ENCODE measurements at places on chromosomes 2 and 18.

DNA sequence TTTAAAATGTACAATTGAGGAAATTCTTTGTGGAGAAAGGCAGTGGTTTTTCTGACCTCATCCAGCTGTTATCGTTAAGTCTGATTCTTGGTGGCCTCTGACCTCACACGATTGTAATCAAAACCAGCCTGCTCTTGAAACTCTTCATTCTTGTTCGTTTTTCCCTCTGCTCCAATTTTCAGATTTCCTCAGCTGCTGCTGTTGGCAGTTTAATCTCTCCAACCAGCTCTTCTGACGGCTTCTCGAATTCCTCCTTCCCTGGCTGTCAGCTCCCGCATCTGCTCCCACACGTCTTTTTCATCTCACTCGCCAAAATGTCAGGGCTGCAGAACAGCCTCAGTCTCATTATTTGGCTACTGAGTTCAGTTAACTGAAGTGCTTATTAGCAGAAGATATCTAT lies 136.1 kb downstream of the DCDC2C start:
- no peaks in the 10 kb centered on the region for H3K4me1 ChIP-seq
- H3K27me3 ChIP-seq, result peaks cover 3% of the 10 kb centered on the region
- DNase-seq, result no peak
- no peak overlapping the region for H3K27ac ChIP-seq
- H3K4me3 ChIP-seq, result no peak overlapping the region

GRCh38 chr2:11416186-11416585 lies 49.8 kb downstream of the E2F6 start:
- no peak for DNase-seq
- H3K27me3 ChIP-seq, result peaks cover 5% of the 10 kb centered on the region
- no peak overlapping the region for H3K27ac ChIP-seq

DNA sequence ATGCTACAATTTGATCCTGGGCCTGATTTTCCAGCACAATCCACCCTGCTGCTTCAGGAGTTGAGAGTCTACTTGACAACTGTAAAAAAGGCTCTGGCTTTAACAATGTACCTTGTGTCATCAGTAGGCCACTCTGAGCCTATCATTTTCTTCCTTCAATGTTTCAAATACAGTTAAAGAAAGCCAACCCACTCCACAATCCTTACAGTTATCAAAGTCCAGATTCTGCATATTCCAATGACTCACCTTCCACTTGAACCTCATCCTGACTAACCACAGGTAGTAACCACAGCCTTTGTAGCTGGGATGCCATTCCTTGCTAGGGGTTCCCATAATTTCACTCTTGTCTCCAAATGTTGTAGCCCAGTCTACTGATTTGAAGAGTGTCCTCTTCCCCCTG lies 35.5 kb upstream of the AQP4 start:
- H3K4me1 ChIP-seq, result no peaks in the 10 kb centered on the region
- no peak overlapping the region for H3K4me3 ChIP-seq
- no peaks in the 10 kb centered on the region for H3K27me3 ChIP-seq
- H3K27ac ChIP-seq, result no peak overlapping the region

- no peak for DNase-seq
- H3K27ac ChIP-seq, result peak overlapping the region; percentile 92
- H3K4me1 ChIP-seq, result peaks cover 36% of the 10 kb centered on the region
- no peaks in the 10 kb centered on the region for H3K27me3 ChIP-seq
- no peaks in the 10 kb centered on the region for H3K36me3 ChIP-seq
Measured at GRCh38 chr2:20575935-20576597, 74.8 kb downstream of the HS1BP3 start.

DNA sequence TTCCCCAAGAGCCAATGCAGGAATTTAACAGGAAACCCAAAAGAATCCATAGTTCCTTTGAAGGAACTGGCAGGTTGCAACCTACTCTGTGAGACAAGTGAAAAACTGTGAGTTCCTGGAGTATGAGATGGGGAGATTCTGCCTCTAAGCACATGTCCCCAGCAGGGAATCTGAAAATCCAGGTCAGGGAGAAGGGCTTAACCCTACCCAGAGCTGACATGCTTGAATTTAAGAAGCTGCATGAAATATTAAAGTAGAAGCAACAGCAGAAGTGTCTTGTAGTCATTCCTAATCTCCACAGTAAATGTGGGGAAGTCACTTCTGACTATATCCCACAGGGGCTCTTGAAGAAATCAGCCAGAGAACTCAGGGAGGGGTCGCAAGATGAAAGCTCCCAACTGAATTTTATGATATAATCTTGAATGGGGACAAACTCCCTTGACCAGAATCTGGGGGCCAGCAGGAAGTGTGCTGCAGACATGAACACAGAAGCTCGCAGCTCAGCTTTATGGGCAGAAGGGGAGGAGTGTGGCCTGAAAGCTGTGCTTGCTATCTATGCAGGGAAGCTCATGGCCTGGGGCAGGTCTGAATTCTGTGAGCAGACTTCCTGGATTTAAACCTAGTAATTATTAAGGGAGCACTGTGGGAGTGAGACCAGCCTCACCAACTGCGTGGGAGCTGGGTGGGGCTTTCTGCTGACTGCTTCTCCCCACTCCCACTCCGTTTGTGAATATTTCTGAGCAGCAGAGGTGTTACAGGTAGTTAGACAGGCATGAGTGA lies 184.1 kb upstream of the KYNU start:
- H3K27ac ChIP-seq, result no peak overlapping the region
- H3K4me3 ChIP-seq, result no peak overlapping the region
- no peaks in the 10 kb centered on the region for H3K36me3 ChIP-seq
- no peaks in the 10 kb centered on the region for H3K4me1 ChIP-seq
- no peaks in the 10 kb centered on the region for H3K27me3 ChIP-seq

- DNase-seq, result no peak
- no peaks in the 10 kb centered on the region for H3K36me3 ChIP-seq
- no peaks in the 10 kb centered on the region for H3K27me3 ChIP-seq
- no peak overlapping the region for H3K4me3 ChIP-seq
- no peaks in the 10 kb centered on the region for H3K4me1 ChIP-seq
Measured at GRCh38 chr2:188734691-188735090, 239.5 kb upstream of the COL3A1 start.

DNA sequence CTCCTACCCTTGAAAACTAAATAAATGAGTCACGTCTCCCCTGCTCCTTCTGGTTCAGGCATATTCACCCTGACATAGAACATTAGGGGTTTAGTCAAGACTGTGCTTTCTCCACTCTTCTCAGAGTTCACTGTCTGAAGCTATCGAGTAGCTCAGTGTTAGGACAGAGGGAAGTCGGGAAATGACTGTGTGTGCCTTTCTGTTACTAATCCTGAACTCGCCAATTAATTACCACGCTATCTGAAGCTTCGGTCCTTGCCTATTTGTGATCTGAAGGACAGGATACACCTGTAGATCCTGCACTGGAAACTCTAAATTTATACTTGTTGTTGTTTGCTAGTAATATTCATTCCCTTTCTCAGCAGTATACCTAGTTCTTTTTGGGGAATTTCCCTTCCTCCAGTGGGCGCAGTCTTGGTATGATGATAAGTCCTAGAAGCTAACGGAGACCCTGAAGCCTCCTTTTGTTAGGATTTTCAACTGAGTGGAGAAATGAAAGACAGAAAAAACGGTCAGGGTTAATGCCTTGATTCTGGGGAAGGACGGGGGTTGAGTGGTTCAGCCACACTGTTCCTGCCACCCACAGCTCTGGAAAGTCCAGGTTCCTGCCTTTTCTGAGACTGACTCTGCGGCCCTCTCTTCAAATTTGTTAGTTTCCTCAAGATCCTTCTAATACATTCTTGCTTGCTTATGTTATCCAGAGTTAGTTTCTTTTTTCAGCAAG lies 218.0 kb downstream of the DLGAP1 start:
- H3K4me3 ChIP-seq, result no peak overlapping the region
- H3K36me3 ChIP-seq, result no peaks in the 10 kb centered on the region
- no peak for DNase-seq

GRCh38 chr2:47456851-47457250 lies 53.9 kb downstream of the MSH2 start:
- H3K4me3 ChIP-seq, result no peak overlapping the region
- peaks cover 42% of the 10 kb centered on the region for H3K36me3 ChIP-seq
- DNase-seq, result no peak
- peaks cover 7% of the 10 kb centered on the region for H3K4me1 ChIP-seq
- H3K27me3 ChIP-seq, result no peaks in the 10 kb centered on the region

- H3K27ac ChIP-seq, result no peak overlapping the region
- DNase-seq, result no peak
- H3K27me3 ChIP-seq, result no peaks in the 10 kb centered on the region
- H3K36me3 ChIP-seq, result no peaks in the 10 kb centered on the region
Measured at GRCh38 chr18:65352186-65352585, 398.6 kb upstream of the CDH7 start.

- DNase-seq, result no peak
- H3K36me3 ChIP-seq, result no peaks in the 10 kb centered on the region
- no peaks in the 10 kb centered on the region for H3K27me3 ChIP-seq
Measured at GRCh38 chr2:95275601-95276243, 1.5 kb downstream of the PROM2 start.

DNA sequence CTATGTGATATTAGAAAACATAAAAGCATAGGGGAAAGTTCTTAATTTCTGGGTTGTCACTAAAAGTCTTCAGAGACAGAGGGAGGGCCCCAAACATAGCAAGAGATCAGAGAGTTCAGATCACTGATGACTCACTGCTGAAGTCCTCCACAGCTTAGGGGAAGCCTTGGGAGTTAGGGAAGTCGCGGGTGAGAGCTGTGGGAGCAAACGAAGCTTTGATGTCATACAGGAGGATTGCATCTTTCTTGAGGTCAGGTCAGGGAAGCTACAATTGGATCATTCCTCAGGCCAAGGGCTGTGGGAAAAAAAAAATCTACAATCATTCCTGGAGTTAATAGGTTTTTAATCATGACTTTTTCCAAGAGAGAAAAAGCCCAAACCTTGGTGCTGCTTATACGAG lies 96.2 kb downstream of the COPS8 start:
- H3K27ac ChIP-seq, result no peak overlapping the region
- no peak overlapping the region for H3K4me3 ChIP-seq
- H3K4me1 ChIP-seq, result peaks cover 5% of the 10 kb centered on the region
- no peak for DNase-seq
- H3K27me3 ChIP-seq, result peaks cover 22% of the 10 kb centered on the region

- no peaks in the 10 kb centered on the region for H3K27me3 ChIP-seq
- peaks cover 24% of the 10 kb centered on the region for H3K36me3 ChIP-seq
- peaks cover 7% of the 10 kb centered on the region for H3K4me1 ChIP-seq
- H3K27ac ChIP-seq, result no peak overlapping the region
Measured at GRCh38 chr2:74070991-74071390, 76.7 kb downstream of the BOLA3 start.

DNA sequence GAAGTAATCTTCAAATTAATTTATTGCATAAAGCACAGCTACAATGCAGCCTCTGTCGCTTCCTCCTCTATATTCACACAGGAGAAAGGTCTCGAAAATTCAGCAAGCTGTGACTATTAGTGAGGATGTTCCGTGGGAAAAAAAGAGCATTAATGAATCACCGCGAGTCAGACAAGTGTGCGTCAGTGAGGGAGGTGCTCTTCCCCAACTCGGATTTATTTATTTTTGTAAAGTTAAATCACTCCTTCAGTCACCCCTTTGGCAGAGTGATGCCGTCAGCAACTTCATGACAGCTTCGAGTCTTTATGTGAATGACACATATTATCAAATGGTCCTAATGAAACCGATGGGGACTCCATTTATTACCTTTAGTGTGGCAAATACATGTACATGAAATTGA lies 648.9 kb upstream of the SALL3 start:
- H3K36me3 ChIP-seq, result no peaks in the 10 kb centered on the region
- H3K27me3 ChIP-seq, result peaks cover 2% of the 10 kb centered on the region
- H3K4me3 ChIP-seq, result no peak overlapping the region
- no peaks in the 10 kb centered on the region for H3K4me1 ChIP-seq
- no peak overlapping the region for H3K27ac ChIP-seq

DNA sequence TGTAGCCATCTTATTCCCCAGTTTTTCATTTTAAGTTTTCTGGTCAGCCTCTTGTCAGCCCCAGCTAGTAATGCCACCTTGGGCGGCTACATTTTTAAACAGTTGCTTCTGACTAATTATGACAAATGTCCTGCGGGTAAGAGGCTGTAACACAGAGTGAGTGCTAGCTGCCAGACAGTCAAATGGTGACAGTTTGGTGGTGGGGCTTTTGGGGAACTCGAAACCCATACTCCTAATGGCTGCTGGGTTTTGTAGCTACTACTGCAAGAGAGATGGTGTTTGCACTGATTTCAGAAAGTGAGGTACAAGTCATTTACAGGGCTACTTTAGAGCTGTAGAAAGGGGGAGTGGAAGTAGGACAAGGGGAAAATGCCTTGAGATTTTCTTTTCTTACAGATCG lies 48.2 kb downstream of the ZCCHC2 start:
- H3K36me3 ChIP-seq, result peaks cover 74% of the 10 kb centered on the region
- H3K4me1 ChIP-seq, result peaks cover 16% of the 10 kb centered on the region

DNA sequence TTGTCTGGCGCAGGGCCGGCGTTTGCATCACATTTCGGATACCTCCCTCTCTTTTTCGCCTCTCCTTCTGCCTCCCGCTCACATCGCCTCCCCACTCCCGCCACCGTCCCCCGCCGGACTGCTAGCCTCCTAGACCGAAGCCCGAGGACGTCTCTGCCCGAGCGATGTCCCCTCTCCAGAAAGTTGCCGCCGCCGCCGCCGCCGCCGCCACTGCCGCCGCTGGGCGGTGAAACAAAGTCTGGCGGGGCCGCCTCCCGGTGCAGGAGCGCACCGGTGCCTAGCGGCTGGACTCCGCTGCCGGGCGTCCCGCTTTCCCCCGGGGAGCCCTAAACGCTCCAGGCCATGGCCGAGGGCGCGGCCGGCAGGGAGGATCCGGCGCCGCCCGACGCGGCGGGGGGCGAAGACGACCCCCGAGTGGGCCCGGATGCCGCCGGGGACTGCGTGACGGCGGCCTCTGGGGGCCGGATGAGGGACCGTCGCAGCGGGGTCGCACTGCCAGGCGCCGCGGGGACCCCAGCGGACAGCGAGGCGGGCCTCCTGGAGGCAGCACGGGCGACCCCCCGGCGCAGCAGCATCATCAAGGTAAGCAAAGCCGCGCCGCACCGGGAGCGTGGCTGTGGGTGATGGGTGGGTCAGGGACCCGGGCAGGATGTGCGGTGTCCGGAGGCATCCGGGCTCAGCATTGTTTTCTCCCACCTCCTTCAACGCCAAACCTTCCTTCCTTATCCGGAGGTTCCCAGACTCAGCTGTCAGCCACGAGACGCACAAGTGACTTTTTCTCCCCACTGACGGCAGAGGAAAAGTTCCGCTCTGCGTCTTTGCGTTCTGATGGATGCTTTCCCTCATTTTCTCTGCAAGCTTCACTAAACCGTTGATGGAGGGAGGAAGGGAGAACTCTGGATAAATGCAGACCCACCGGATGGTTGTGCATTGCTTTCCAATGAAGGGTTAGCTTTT lies 643 bp downstream of the PLCL1 start:
- H3K36me3 ChIP-seq, result no peaks in the 10 kb centered on the region
- H3K4me3 ChIP-seq, result peak overlapping the region; percentile 91
- peak overlapping the region; percentile 58 for H3K27ac ChIP-seq
- H3K4me1 ChIP-seq, result peaks cover 51% of the 10 kb centered on the region
- peak; percentile 35 for DNase-seq
- H3K27me3 ChIP-seq, result peaks cover 13% of the 10 kb centered on the region
